ENCODE measurements at places on chromosomes 4 and X. TPM values are rescaled to one million over a fixed set of nuclear protein-coding genes. Genes with fewer than 3 reads are reported as not detected.

DNA sequence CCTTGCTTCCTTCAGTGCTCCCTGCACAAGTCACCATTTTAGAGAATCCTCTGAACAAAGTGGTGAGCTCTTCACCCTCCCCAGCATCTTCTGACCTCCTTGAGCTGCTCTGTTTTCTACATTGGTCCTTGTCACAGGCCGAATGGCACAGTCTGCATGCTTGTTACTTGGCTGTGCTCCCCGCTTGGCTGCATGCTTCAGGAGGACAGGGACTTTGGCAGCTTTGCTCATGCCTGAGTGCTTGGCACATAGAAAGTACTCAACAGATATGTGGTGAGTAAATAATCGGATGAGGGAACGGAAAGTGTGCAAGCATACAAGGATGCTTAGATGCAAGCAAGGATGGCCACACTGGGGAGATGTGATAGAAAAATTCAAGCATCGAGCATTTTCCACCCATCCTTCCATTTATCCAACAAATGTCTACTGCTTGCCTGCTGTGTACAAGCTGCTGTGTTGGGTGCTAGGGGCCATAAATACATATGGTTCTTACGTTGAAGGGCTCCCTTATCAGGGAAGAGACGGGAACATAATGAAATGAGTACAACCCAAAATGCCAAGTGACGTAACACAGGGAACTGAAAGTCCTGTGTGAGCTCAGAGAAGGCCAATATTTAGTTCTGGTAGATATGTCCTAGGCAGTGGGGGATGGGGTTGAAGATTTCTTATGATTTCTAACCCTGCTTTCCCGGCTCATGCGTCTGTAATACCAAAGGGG, 31.2 kb downstream of the SLC2A9 start:
- no peak for DNase-seq

RASL11B gene
- total RNA-seq = 0.10 TPM

GRCh38 chr4:110124711-110125110, 73.7 kb downstream of the ELOVL6 start:
- DNase-seq = no peak

DNA sequence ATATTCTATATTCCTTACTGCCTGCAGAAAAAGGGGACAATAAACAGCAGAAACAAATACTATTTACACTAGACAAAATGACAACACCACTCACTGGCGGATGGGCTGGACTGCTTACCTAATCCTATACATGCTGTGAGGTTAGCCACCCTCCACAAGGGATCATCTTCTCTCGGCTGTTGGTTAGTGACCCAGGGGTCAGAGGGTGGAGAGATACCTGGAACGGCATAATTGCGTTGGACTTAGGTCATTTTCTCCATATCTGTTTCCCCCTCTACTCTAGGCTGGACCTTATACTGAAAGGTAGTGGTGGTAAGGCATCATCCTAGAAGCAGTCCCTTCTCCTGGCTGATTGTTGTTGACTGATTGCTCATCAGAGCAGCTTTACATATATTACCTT, 286.8 kb upstream of the UGT8 start:
- no peak for DNase-seq

DNA sequence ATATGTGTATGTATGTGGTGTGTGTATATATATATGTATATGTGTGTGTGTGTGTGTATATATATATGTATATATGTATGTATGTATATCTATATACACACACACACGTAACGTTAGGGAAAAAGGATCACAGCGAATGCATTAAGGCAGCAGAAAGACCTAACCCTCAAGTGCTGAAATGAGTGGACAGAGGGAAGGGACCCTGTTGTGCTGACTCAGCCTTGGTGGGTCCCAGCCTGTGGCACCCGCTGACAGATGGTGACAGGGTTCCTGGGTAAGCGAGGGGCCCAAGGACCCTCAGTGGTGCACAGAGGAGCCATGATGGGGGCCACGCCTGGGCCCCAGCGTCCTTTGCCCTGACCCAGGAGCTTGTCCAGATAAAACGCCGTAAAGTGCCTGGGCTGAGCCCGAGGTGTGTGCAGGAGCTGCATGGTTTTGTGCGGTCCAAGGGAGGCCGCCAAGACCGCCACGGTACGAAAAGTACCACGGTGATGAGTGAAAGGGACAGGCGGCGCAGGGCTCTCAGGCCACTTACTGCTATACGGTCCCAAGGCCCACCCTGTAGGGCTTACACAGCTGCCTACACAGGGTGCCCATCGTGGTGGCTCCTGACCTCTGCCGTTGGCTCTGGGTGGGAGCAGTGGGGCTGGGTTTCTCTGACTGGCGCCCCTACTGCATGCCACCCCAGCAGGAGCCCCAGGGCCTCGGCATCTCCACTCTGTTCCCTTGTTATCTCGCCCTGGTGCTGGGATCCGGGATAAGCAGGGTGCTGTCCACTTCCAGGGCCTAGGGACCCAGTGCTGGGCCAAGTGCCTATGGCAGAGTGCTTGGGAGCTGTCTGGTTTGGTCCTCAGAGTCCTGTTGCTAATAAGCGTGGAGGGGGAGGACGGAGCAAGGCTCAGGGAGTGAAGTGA, 10.0 kb downstream of the SH3BP2 start:
- DNase-seq = no peak

KIF4A gene
- 41.5 TPM for total RNA-seq

LEF1 gene
- total RNA-seq = 498 TPM

DNA sequence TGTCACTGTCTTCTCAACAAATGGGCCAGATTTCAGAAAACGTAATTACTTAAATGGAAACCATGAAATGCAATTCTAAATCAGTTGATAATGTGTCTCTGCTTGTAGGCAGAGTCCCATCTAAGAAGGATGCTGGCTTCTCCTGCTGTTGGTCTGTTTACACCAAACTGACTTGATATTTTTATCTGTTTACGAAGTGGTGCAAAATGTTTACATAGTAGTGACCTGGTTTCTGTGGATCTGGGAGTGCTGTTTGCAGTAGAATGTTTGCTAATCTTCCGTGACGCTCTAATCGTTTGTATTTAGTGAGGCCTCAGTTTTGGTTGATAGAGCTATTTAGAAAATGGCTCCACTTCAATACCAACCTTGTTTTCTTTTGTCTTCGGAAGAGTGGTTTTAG, 213.5 kb downstream of the VEGFC start:
- DNase-seq = no peak
